Sigmoid colon (tissue), 7 donors: ENCODE measurements at places on chromosomes 5 and 9. TPM values are rescaled to one million over a fixed set of nuclear protein-coding genes. Genes with fewer than 3 reads are reported as not detected.

The CDH10 gene
- 0.54 TPM for total RNA-seq

DNA sequence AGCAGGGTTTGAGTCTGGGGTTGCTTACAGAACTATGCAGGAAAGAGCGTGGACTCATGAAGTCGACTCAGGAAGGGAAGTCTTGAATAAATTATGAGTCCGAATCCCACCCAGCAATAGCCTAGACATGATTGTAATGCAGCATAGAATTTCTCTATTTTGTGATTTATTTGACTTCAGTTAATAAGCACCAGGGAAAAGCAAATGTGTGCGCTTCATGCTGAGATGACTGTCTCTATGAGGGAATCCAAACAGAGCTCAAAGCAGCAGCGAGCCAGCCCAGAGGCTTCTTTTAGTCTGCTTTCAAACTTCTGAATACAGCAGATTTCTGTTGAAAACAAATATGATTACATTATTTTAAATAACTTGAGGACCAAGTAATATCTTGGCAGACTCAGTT is 188.0 kb downstream of the SEMA6A start:
- no peak overlapping the region for H3K27ac ChIP-seq
- H3K4me3 ChIP-seq, result no peak overlapping the region
- no peaks in the 10 kb centered on the region for H3K36me3 ChIP-seq

The PIP5K1B gene
- 23.5 TPM for total RNA-seq

DNA sequence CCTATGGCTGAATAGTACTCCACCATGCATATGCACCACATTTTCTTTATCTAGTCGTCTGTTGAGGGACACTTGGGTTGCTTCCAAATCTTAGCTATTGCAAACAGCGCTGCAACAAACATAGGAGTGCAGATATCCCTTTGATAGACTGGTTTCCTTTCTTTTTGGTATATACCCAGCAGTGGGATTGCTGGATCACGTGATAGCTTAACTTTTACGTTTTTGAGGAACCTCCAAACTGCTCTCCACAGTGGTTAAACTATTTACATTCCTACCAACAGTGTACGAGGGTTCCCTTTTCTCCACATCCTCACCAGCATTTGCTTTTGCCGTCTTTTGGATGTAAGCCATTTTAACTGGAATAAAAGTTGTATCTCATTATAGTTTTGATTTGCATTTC is 142.6 kb downstream of the TARS1 start:
- no peak for DNase-seq
- no peaks in the 10 kb centered on the region for H3K27me3 ChIP-seq
- no peak overlapping the region for H3K27ac ChIP-seq
- no peak overlapping the region for H3K4me3 ChIP-seq

The IDNK gene
- total RNA-seq, result 5.7 TPM

GRCh38 chr5:27124590-27124989 is 86.2 kb upstream of the CDH9 start:
- H3K27ac ChIP-seq, result no peak overlapping the region
- H3K27me3 ChIP-seq, result no peaks in the 10 kb centered on the region
- no peaks in the 10 kb centered on the region for H3K36me3 ChIP-seq
- no peak for DNase-seq

DNA sequence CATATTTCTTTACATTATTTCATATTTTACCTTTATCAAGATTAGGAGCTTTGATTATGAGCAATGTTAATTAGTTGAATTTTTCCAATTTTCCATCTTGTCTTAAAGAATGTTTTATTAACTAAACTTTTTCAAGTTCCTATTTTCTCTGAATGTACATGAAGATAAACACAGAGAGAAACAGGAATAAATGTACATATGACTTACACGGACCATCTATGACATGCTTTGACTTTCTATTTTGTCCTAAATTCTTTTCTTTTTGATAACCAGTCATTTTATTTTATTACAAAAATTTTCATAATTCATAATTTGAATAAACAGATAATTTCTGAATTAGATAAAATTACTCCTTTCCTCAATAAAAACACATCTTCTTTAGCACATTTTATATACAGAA is 1038.8 kb upstream of the ARRDC3 start:
- H3K27me3 ChIP-seq, result no peaks in the 10 kb centered on the region
- H3K4me3 ChIP-seq, result no peak overlapping the region
- H3K27ac ChIP-seq, result no peak overlapping the region
- DNase-seq, result no peak
- H3K36me3 ChIP-seq, result no peaks in the 10 kb centered on the region
- no peaks in the 10 kb centered on the region for H3K4me1 ChIP-seq

- DNase-seq, result no peak
- no peaks in the 10 kb centered on the region for H3K36me3 ChIP-seq
- no peak overlapping the region for H3K4me3 ChIP-seq
- H3K4me1 ChIP-seq, result no peaks in the 10 kb centered on the region
- H3K27ac ChIP-seq, result no peak overlapping the region
Observed at GRCh38 chr5:90886381-90886780, 327.8 kb downstream of the ADGRV1 start.

- H3K27me3 ChIP-seq, result no peaks in the 10 kb centered on the region
- peaks cover 5% of the 10 kb centered on the region for H3K36me3 ChIP-seq
- DNase-seq, result no peak
Observed at GRCh38 chr9:73168298-73168934, 16.8 kb downstream of the ANXA1 start.

GRCh38 chr5:173583346-173583745 is 33.1 kb downstream of the BOD1 start:
- H3K27me3 ChIP-seq, result no peaks in the 10 kb centered on the region
- no peaks in the 10 kb centered on the region for H3K4me1 ChIP-seq
- H3K36me3 ChIP-seq, result no peaks in the 10 kb centered on the region
- no peak overlapping the region for H3K4me3 ChIP-seq
- no peak for DNase-seq

DNA sequence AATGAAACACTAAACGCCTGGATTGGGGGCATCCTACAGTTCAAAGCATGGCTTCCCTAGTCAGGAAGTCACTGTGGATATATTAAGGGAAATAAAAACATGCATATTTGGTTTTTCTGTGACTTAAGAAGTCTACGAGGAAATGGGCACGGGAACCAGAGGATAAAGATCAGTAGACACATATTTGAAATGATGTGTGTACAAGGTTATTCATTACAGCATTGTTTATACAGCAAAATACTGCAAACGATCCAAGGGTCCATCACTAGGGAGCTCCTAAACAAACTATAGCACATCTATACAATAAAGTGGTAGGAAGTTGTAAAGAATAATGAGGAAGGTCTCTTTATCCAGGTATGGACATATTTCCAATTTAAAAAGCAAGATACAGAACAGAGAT is 71.8 kb downstream of the EFNA5 start:
- H3K27ac ChIP-seq, result no peak overlapping the region
- no peaks in the 10 kb centered on the region for H3K4me1 ChIP-seq
- H3K4me3 ChIP-seq, result no peak overlapping the region
- no peaks in the 10 kb centered on the region for H3K27me3 ChIP-seq
- no peaks in the 10 kb centered on the region for H3K36me3 ChIP-seq
- DNase-seq, result no peak

DNA sequence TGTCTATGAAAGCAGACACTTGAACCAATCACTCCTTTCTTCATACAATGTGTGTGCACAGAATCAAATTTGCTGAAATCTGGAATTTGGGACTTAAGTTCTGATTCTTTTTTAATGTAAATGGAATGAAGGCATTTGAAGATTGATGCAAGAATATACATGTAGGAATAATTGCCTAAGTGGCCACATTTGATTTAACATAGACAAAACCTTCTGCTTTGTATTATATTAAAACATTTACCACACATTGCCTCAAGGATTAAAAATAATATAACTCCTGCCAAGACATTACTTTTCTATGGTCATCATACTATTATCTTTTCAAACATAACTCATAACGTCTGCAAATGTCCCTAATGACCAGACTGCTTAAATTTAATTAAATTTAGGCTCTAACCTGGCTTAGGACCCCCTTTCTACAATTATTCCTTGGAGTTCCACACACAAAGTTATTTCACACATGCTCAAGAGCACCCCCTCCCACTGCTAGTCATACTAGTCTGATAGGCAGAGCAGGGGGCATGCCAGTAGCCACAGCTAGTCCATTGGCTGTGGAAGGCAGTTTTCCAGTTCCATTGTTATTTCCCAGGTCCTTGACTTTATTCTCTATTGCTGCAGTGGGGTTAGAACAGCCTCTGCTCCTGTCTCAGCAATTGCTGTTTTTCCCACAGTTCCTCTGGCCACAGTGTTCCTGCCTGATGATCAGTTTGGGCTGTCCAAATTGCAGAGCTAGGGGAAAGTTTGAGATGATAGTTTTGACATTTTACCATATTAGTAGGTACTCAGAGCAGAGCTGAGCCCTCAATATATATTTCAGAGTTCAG is 360.6 kb upstream of the GRAMD2B start:
- H3K27me3 ChIP-seq, result no peaks in the 10 kb centered on the region
- H3K4me1 ChIP-seq, result no peaks in the 10 kb centered on the region
- DNase-seq, result no peak
- H3K36me3 ChIP-seq, result no peaks in the 10 kb centered on the region
- H3K27ac ChIP-seq, result no peak overlapping the region

DNA sequence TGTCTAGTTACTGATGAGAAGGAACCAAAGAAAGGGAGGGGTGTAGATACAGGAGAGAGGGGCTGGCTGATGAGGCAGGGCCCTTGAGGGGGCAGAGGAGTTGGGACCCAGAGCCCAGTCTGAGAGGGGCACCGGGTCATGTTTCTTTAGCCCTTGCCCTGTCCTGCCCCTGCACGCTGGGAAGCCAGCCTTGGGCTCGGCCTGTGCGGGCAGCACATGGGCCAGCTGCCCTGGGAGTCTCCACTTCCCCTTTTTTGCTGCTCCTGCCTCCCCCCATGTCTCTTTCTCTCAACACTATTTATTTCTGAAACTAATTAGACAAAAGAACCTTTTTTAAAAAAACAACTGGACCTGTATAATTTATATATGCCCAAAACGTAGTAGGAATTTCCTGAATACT is 20.5 kb downstream of the MVB12B start:
- H3K27me3 ChIP-seq, result no peaks in the 10 kb centered on the region
- no peaks in the 10 kb centered on the region for H3K36me3 ChIP-seq
- no peak for DNase-seq
- H3K4me1 ChIP-seq, result no peaks in the 10 kb centered on the region
- H3K27ac ChIP-seq, result peak overlapping the region; percentile 47
- H3K4me3 ChIP-seq, result no peak overlapping the region
